Stimulated activated CD8-positive, alpha-beta memory T cell treated with anti-CD3 and anti-CD28 coated beads, Interleukin-12 subunit alpha, Interleukin-12 subunit beta, amount 100 ng/mL, for 1 hour (primary cell): ENCODE measurements at places on chromosomes 6 and 20.

DNA sequence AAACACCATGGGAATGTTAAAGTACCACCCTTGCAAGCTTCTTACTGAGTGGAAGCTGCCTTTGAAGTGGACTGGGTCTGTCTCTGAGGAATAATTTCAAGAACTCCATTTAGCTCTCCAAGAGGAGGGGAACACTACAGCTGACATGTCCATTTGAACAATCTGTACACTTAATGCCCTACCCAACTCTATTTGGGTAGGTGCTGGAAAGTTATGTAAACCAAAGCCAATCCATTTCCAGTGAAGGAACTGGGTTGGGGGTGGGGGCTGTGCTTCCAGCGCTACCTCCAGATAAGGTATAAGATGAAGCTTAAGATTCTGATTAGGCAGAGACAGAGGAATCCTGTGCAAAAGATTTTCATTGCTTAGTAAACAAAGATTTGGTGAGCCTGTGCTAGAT, 122.0 kb downstream of the TCP11 start:
- DNase-seq, result no peak

GRCh38 chr6:53741034-53741823, 53.6 kb upstream of the LRRC1 start:
- no peak for DNase-seq

DNA sequence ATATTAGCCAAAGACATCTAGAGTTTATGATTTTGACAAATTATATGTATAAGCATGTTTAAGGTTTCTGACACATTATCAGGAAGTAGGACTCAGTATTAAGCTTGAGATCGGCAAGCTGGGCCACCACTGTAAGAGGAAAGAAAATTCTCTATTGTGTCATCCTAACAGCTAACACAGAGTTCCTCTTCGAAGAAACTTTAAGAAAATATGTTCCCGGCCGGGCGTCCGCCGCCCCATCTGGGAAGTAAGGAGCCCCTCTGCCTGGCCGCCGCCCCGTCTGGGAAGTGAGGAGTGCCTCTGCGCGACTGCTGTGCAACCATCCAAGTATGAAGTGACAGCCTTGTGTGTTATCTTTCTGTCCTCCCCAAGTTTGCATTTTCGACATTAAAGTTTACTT, 23.0 kb downstream of the USP49 start:
- DNase-seq, result no peak

DNA sequence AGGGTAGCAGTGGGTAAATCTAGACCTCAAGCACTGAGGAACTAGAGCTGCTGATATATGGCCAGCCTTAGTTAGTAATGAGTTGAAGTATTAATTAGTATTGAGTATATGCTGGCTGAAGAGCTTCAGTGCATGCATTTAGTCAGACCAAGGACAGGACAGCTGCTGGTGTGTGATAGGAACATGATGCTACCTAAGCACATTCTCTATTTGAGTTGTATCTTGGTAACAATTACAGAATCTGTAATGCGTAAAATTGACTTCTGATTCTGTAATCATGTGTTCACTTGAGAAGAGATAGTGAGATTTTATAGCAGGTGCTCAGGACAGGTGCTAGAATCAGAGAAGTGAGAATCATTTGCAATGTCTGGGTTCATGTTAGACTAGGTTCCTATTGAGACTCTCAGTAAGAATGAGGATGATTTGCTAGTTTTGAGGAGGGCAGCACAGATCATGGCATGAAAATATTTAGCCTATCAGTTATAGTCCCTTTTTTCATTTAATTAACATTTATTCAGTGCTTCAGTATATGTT, 369.4 kb upstream of the HS3ST5 start:
- DNase-seq, result no peak

GRCh38 chr6:40293460-40294185, 293.5 kb downstream of the LRFN2 start:
- DNase-seq, result no peak

DNA sequence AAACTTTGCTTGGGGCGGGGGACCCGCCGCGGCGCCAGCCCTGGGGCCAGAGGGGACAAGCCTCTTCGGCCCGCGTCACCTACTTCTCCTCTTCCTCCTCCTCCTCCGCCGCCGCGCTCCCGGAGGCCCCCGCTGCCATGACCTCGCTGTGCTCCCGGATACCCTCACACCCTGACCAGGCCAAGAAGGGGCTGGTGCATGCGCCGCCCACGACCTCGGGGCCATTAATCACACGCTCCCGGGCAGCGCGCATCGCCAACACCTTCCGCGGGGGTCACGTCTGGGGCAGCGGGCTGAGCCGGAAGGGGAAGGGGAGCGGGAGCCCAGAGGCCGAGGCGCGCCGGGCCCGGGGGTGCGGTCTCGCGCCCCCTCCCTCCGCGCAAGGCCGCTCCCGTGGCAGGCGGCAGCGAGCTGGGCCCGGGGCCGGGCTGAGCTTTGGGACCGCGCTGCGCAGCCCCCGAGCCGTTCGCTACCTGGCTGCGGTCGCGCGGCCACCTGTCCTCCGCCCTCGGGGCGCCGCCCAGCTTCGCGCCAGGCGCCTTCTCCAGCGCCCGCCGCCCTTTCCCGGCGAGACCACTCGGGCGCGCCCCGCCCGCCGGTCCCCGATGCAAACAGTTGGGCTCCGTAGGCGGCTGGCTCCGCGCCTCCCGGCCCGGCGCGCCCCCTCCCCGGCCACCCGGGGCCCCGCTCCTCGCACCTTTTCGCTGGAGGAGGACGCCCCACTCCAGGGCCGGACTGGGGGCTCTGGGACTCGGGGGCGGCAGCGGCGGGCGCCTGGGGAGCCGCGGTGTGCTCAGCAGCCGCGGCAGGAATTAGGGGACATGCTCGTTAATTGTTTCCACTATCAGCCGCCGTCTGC, 575 bp upstream of the CNR1 start:
- no peak for DNase-seq

GRCh38 chr6:153564803-153565202, 433.7 kb upstream of the RGS17 start:
- DNase-seq, result no peak

DNA sequence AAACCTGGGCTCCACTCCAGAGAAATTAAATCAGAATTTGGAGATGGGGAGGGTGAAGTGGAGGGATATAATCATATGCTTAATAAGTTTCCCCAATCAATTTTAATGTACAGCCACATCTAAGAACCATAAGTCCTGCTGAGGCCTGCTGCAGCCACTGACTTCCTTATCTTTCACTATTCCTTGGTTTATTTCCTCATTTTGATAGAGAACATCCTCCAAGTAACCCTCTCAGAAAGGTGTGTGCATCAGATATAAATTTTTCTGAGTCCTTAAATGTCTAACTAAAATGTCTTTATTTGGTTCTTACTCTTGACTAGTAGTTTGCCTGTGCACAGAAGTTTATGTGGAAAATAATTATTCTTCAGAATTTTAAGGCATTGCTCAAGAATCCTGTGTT, 23.7 kb upstream of the SIRT5 start:
- DNase-seq, result no peak

DNA sequence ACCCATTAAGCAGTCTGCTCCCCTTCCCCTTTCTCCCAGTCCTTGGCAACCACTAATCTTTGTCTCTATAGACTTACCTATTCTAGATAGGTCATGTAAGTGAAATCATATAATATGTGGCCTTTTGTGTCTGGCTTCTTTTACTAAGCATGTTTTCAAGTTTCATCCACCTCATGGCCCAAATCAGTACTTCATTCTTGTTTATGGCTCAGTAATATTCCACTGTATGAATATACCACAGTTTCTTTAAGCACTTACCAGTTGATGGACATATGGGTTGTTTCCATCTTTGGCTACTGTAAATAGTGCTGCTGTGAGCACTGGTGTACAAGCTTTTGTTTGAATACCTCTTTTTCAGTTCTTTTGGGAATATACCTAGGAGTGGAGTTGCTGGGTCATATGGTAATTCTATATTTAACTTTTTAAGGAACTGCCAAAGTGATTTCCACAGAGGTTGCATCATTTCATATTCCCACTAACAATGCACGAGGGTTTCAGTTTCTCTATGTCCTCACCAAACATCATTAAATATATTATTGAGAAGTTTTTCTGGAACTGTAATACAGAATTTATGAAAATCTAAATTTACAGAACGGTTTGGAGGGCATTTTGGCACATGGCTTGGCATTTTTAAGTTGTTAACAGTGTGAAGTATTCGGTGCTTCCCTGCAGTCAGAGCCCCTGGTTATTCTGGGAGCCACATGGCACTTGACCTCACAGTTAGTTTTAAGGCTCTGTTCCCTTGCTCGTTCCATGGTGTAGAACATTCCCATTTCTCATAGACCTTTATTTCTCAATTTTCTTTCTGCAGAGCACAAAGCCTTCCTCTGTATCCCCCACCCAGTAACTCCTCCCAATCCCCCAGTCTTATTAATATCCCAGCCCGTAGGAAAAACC, 27.0 kb upstream of the DTNBP1 start:
- no peak for DNase-seq

DNA sequence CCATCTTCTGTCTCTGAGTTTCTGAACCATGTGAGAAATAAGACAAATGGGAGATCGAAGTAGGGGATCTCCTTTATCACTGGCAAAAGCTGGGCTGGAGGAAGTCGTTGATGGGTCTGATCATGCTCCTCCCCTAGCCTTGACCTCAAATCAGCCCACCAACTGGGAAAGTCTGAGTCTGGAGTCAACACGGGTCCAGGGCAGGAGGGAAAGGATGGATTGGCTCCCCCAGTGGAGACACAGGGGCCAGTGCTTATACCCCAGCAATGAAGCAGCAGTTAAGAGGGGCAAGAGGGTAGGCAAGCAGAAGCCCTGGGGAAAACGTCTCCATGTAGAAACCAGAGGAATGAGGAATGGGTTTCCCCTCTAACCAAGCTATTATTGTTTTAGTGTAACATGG, 152.6 kb downstream of the TBC1D7 start:
- no peak for DNase-seq

DNA sequence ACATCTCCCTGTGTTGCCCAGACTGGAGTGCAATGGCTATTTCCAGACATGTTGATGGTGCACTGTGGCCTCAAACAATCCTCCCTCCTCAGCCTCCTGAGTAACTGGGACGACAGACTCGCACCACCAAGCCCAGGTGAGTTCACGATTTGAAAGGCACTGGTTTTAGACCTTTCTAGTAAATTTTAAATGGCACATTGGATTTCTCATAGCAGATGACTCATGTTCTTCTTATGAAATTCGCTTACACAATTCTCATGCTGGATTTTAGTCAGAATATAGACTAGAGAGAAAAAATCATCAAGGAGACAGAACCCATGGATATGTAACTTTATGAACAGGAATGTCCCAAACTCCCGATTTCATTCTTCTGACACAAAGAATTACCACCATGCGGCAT, 18.1 kb upstream of the PXDC1 start:
- DNase-seq, result no peak
